Mesenchymal stem cell (in vitro differentiated cells and primary cell): ENCODE measurements at places on chromosomes 2 and 18.

- H3K4me1 ChIP-seq: peaks cover 24% of the 10 kb centered on the region
- H3K36me3 ChIP-seq: no peaks in the 10 kb centered on the region
- no peak for DNase-seq
- no peak overlapping the region for H3K4me3 ChIP-seq
- no peaks in the 10 kb centered on the region for H3K27me3 ChIP-seq
Measured at GRCh38 chr18:49023271-49023937, 72.6 kb upstream of the SMAD7 start.

- no peak overlapping the region for H3K27ac ChIP-seq
- no peak overlapping the region for H3K4me3 ChIP-seq
- H3K4me1 ChIP-seq: no peaks in the 10 kb centered on the region
- H3K36me3 ChIP-seq: no peaks in the 10 kb centered on the region
- no peak for DNase-seq
Measured at GRCh38 chr2:161100211-161100895, 59.9 kb upstream of the TANK start.

- no peak for DNase-seq
- H3K4me3 ChIP-seq: no peak overlapping the region
- H3K36me3 ChIP-seq: peaks cover 3% of the 10 kb centered on the region
- H3K27ac ChIP-seq: peak overlapping the region; percentile 95
- H3K27me3 ChIP-seq: no peaks in the 10 kb centered on the region
Measured at GRCh38 chr18:55256226-55256928, 297.1 kb upstream of the CCDC68 start.

GRCh38 chr2:146523196-146523595 lies 1321.6 kb upstream of the ACVR2A start:
- no peak overlapping the region for H3K27ac ChIP-seq
- no peak overlapping the region for H3K4me3 ChIP-seq
- peak; percentile 22 for DNase-seq
- no peaks in the 10 kb centered on the region for H3K4me1 ChIP-seq
- no peaks in the 10 kb centered on the region for H3K36me3 ChIP-seq
- H3K27me3 ChIP-seq: no peaks in the 10 kb centered on the region

DNA sequence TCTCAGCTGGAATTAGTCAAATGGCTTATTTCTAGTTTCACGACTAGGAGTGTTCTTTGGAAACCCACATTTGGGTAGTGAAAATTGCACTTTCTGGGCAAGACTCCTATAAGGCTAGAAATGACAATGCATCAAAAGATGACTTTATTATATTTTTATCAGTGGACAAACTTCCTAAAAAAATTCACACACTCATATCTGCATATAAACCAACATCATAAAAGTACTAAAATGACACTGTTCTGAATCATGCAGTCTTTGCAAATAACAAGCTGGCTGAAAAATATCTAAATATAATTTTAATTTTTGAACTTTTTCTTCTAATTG lies 17.6 kb downstream of the MXD1 start:
- H3K4me3 ChIP-seq: no peak overlapping the region
- peaks cover 41% of the 10 kb centered on the region for H3K36me3 ChIP-seq
- DNase-seq: no peak
- peaks cover 1% of the 10 kb centered on the region for H3K4me1 ChIP-seq
- H3K27ac ChIP-seq: no peak overlapping the region
- no peaks in the 10 kb centered on the region for H3K27me3 ChIP-seq

DNA sequence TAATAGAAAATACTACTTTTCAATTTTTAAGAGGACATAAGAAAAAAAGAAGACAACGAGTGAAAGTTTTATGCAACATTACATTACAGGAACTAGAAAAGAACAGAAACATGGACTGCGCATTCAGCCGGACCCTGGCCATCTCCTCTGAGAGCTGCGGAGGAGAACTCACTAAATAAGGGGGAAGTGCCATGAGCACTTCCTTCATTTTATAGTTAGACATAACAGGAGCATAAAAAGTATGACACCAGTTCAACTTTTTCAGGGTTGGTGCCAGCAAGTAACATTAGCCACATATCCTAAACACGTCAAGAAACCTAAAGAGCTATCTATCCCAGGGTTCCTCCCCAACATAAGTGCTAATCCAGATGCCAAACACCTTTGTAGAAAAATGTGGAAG lies 78.0 kb upstream of the SERTAD2 start:
- DNase-seq: no peak
- no peak overlapping the region for H3K27ac ChIP-seq
- no peak overlapping the region for H3K4me3 ChIP-seq
- H3K4me1 ChIP-seq: peaks cover 6% of the 10 kb centered on the region
- peaks cover 51% of the 10 kb centered on the region for H3K36me3 ChIP-seq

DNA sequence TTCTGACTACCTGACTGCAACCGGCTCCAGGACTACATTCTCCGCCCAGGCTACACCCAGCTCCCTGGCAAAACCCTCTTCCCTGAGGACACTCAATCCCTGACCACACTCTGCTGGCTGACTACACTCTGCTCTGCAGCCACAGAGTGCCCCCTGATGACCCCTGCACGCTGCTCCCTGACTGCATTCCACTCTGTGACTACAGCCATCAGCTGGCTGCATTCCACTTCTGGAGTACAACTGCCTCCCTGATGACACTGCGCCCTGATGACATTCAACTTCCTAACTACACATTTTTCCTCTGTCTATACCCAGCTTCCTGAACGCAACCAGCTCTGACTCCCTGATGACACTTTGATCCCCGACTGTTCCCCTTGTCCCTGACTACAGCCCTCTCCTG lies 71.3 kb upstream of the NRXN1 start:
- H3K36me3 ChIP-seq: no peaks in the 10 kb centered on the region
- H3K27ac ChIP-seq: no peak overlapping the region
- H3K4me3 ChIP-seq: no peak overlapping the region
- no peaks in the 10 kb centered on the region for H3K27me3 ChIP-seq
- H3K4me1 ChIP-seq: peaks cover 6% of the 10 kb centered on the region
- peak; percentile 87 for DNase-seq

- no peaks in the 10 kb centered on the region for H3K27me3 ChIP-seq
- H3K4me3 ChIP-seq: no peak overlapping the region
- no peak overlapping the region for H3K27ac ChIP-seq
Measured at GRCh38 chr2:164697688-164698461, 76.6 kb upstream of the GRB14 start.

GRCh38 chr2:235665661-235666212 lies 171.9 kb downstream of the AGAP1 start:
- peak overlapping the region; percentile 74 for H3K4me3 ChIP-seq
- DNase-seq: peak; percentile 51
- H3K36me3 ChIP-seq: no peaks in the 10 kb centered on the region
- H3K27me3 ChIP-seq: no peaks in the 10 kb centered on the region
- no peak overlapping the region for H3K27ac ChIP-seq

DNA sequence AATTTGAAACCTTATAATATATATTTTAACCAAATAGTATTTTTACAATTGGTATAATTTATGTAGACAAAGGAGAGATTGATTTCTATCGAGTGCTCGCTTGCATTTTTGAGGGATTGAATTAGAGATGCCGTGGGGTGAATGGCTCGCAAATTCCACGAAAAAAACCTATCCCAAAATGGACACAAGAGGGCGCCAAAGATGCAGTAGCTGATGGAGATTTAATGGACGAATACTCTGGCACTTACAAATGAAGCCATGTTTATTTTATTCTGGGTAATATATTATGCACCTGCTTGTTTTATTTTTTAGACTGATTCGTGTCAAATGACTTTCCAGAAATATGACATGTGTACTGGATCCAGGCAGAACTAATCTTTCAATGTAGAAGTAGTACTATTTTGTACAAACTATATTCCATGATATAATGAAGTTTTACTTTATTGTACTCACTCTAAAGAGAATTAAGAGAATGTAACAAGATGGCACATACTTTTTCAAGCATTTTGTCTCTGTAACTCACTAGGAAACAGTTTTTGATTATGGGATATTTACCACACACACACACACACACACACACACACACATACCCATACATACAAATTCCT lies 505.4 kb downstream of the PLCL1 start:
- no peak overlapping the region for H3K4me3 ChIP-seq
- peaks cover 6% of the 10 kb centered on the region for H3K27me3 ChIP-seq
- H3K27ac ChIP-seq: no peak overlapping the region
- H3K36me3 ChIP-seq: no peaks in the 10 kb centered on the region

DNA sequence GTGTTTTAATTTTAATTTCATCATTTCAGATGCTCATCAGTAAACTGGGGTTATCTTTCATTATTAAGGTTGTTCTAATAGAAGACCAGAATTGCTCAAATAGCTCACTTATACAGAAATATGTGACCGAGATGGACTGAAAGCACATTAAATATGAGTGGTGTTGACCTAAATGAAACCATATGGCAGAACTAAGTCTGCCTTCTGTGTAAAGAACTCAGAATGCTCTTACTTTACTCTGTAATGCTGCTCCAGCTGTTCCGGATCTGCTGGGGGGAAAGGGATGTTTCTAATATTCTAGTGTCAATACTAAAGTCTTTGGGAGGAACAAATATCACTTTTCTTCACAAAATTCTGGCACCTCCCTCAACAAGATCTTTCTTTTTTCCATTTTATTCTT lies 131.0 kb downstream of the DPP4 start:
- H3K27ac ChIP-seq: no peak overlapping the region
- DNase-seq: no peak
- H3K4me1 ChIP-seq: no peaks in the 10 kb centered on the region
- no peak overlapping the region for H3K4me3 ChIP-seq
- H3K27me3 ChIP-seq: peaks cover 9% of the 10 kb centered on the region

DNA sequence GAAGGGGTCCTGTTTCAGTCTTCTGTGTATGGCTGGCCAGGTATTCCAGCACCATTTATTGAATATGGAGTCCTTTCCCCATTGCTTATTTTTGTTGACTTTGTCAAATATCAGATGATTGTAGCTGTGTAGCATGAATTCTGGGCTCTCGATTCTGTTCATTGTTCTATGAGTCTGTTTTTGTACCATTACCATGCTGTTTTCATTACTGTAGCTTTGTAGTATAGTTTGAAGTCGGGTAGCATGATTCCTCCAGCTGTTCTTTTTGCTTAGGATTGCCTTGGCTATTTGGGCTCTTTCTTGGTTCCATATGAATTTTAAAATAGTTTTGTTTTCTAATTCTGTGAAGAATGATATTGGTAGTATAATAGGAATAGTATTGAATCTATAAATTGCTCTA lies 6.0 kb downstream of the SH3YL1 start:
- peaks cover 19% of the 10 kb centered on the region for H3K36me3 ChIP-seq
- H3K4me3 ChIP-seq: no peak overlapping the region
- no peak overlapping the region for H3K27ac ChIP-seq
- no peaks in the 10 kb centered on the region for H3K27me3 ChIP-seq

DNA sequence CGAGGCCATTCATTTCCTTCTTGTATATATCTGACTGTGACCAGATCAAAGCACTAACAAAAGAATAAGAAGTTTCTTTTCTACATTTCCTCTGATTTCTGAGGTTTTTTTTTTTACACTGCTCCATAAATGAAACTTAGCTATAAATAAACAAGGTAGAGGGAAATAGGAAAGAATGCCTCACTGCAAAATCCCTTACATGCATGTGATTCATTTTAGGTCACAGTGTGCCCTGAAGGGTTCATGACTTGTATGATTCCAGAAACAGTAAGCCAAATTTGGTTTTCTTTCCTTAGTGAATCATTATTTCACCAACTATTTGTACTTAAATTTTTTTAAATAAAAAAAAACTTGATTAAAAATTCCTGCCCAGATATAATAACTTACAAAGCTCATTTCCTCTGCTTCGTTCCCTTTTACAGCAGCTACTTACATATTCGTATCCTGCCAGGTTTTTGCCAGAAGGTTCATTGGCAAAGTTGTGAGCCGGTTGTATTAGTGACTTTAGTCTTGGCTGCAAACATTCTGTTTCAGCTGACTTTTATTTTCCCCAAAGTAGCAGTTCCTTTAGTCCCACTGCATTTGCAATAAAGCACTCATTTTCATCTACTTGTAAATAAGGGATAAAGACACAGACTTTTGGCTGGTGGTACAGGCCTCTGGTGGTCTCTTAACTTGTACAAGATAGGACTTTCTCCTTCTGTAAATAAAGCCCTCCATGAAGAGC lies 58.6 kb downstream of the LRP2 start:
- no peaks in the 10 kb centered on the region for H3K27me3 ChIP-seq
- DNase-seq: no peak
- H3K4me3 ChIP-seq: no peak overlapping the region
- no peaks in the 10 kb centered on the region for H3K4me1 ChIP-seq

GRCh38 chr18:8812631-8813030 lies 107.3 kb downstream of the MTCL1 start:
- no peaks in the 10 kb centered on the region for H3K27me3 ChIP-seq
- H3K27ac ChIP-seq: peak overlapping the region; percentile 46
- DNase-seq: peak; percentile 81
- peaks cover 11% of the 10 kb centered on the region for H3K4me1 ChIP-seq
- peaks cover 33% of the 10 kb centered on the region for H3K36me3 ChIP-seq

- H3K4me1 ChIP-seq: no peaks in the 10 kb centered on the region
- H3K27me3 ChIP-seq: no peaks in the 10 kb centered on the region
- no peak for DNase-seq
- peaks cover 17% of the 10 kb centered on the region for H3K36me3 ChIP-seq
Measured at GRCh38 chr2:73444202-73444601, 58.6 kb downstream of the ALMS1 start.

DNA sequence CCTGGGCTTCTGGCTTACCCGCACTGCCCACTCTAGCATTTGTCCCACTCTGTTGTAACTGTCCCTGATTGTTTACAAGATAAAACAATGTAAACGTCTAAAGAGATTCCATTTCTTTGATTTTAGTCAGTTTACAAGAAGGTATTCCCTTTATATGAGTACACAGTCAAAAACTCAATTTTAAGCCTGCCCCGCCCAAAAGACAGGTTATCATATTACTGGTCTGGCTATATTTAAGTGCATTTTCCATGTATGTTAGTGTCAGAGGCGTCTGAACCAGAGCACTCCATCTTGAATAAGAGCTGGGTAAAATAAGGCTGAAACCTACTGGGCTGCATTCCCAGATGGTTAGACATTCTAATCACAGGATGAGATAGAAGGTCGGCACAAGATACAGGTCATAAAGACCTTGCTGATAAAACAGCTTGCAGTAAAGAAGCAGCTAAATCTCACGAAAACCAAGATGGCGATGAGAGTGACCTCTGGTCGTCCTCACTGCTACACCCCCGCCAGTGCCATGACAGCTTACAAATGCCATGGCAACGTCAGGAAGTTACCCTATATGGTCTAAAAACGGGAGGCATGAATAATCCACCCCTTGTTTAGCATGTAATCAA lies 15.0 kb downstream of the GPR45 start:
- DNase-seq: no peak
- no peaks in the 10 kb centered on the region for H3K27me3 ChIP-seq
- peaks cover 12% of the 10 kb centered on the region for H3K4me1 ChIP-seq
- peaks cover 2% of the 10 kb centered on the region for H3K36me3 ChIP-seq
- H3K27ac ChIP-seq: peak overlapping the region; percentile 70

- H3K36me3 ChIP-seq: no peaks in the 10 kb centered on the region
- H3K4me1 ChIP-seq: peaks cover 20% of the 10 kb centered on the region
- no peaks in the 10 kb centered on the region for H3K27me3 ChIP-seq
Measured at GRCh38 chr2:133836691-133837345, 268.6 kb upstream of the NCKAP5 start.
